Activated T-cell treated with anti-CD3 and anti-CD28 coated beads, Interleukin-2, amount 50 U/mL, for 24 hours (primary cell): ENCODE measurements at places on chromosomes 5 and 9.

GRCh38 chr5:43769571-43770355 is 166.8 kb downstream of the NNT start:
- H3K4me3 ChIP-seq, result no peak overlapping the region
- no peaks in the 10 kb centered on the region for H3K36me3 ChIP-seq
- peaks cover 8% of the 10 kb centered on the region for H3K4me1 ChIP-seq
- H3K27me3 ChIP-seq, result peaks cover 4% of the 10 kb centered on the region
- no peak for DNase-seq

DNA sequence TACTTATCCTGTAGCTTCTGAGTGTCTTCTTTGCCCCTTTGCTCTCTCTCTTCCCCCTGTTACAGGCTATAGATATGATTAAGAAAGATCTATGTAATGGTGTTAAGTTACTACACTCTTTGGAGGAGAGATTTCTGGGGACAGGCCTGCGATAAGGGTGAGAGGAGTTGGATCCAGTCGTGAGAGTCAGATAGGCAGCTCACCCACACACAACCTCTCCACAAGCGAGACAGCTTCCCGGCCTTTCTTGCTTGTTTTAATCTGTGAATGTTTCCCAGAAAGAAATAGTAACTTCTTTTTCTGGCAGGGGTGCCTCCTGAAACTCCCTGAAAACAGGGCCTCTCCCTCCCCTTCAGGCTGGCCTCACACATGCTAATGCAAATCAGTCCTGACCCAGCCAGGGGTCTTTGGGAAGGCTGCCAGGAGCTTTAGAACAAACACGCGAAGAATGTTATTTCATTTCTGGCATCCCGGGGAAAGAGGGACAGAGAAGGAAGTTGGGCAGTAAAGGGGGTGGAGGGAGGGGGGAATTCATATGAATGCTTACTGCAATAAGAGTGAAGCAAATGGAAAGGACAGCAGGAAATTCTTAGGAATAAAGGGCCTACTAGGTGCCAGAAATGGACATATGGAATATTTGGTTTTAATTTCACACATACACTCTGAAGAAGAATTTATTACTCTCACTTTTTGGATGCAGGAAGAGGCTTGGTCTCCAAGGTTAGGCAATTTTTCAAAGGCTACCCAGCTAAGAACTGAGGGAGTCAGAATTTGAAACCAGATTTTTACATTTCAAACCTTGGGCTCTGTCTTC is 215.8 kb upstream of the TRIM32 start:
- DNase-seq, result no peak
- H3K27me3 ChIP-seq, result no peaks in the 10 kb centered on the region
- H3K4me3 ChIP-seq, result no peak overlapping the region

- no peak for DNase-seq
- no peaks in the 10 kb centered on the region for H3K36me3 ChIP-seq
- no peaks in the 10 kb centered on the region for H3K27me3 ChIP-seq
- peaks cover 8% of the 10 kb centered on the region for H3K4me1 ChIP-seq
- no peak overlapping the region for H3K27ac ChIP-seq
These were observed 39.8 kb downstream of the SLC35D2 start for GRCh38 chr9:96343515-96344360.

GRCh38 chr5:177300236-177300880 is 3.2 kb downstream of the RAB24 start:
- no peaks in the 10 kb centered on the region for H3K27me3 ChIP-seq
- H3K27ac ChIP-seq, result peak overlapping the region; percentile 92

GRCh38 chr5:35900972-35901695 is 37.3 kb downstream of the CAPSL start:
- peaks cover 77% of the 10 kb centered on the region for H3K4me1 ChIP-seq
- H3K4me3 ChIP-seq, result no peak overlapping the region
- H3K27ac ChIP-seq, result peak overlapping the region; percentile 98
- no peak for DNase-seq
- no peaks in the 10 kb centered on the region for H3K27me3 ChIP-seq
- peaks cover 6% of the 10 kb centered on the region for H3K36me3 ChIP-seq

- H3K27ac ChIP-seq, result no peak overlapping the region
- H3K4me1 ChIP-seq, result peaks cover 36% of the 10 kb centered on the region
- H3K4me3 ChIP-seq, result no peak overlapping the region
- no peak for DNase-seq
- H3K36me3 ChIP-seq, result peaks cover 68% of the 10 kb centered on the region
These were observed 76.3 kb downstream of the AOPEP start for GRCh38 chr9:94802793-94803192.

DNA sequence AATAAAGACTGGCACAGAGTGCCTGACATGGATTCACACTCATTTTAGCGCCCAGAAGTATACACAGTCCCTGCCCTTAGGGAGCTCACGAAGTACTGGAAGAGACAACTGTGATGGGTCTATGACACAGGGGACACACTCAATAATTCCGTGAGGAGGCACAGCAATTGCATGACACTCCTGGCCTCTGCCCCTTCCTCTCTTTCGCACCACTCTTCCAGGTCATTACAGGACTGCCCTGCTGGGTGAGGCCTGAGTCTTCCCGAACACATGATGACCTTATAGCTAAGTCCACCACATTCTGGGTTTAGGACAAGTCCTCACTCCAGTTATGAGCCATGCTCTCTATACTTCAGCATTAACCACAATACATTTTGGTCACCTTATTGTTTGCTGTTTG is 134.7 kb downstream of the GNA14 start:
- DNase-seq, result no peak
- H3K4me1 ChIP-seq, result peaks cover 4% of the 10 kb centered on the region
- H3K36me3 ChIP-seq, result no peaks in the 10 kb centered on the region
- no peak overlapping the region for H3K27ac ChIP-seq

DNA sequence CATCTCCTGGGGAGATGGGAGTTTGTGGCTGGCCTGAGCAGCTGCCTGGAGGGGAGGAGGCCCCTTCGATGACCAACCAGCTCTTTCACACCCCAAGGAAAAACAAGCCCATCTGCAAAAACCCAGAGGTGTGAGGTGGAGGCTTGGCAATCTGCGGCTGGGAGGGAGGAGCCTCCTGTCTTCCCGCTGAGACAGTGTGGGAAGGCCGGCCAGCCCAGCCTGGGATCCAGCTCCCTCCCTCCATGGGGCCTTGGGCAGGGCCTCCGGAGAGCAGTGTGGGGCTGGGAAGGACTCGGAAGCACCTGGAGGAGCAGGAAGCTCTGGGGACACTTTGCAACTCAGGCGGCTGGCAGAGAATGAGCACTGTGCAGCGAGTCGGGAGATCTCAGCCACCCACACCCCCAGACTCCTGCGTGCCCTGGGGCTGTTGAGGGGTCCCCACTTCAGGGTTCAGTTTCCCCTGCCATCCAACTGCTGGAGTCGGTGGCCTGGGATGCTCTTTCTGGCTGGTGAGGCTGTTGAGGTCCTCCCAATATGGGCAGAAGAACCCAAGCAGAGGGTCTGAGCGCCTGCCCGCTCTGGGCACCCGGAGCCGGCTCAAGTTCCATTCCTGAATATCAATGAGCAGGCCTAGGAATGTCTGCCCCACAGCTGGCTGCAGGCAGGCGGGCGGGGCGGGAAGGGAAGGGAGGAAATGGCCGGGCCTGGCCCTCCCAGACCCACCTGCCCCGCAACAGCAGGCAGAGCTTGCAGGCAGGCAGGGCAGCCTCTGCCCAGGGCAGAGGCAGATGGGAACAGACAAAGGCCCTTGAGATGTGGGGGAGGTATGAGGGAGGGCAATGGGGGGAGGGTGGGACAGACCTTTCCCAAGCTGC is 101.1 kb downstream of the FGF18 start:
- no peak overlapping the region for H3K4me3 ChIP-seq
- H3K27me3 ChIP-seq, result peaks cover 18% of the 10 kb centered on the region
- no peak overlapping the region for H3K27ac ChIP-seq
- no peaks in the 10 kb centered on the region for H3K4me1 ChIP-seq
